ENCODE measurements at places on chromosomes 16 and 17.

GRCh38 chr16:24800586-24800985, 45.2 kb upstream of the SLC5A11 start:
- DNase-seq: no peak

- DNase-seq: no peak
Observed at GRCh38 chr16:57282510-57283213, 1.8 kb downstream of the PLLP start.

DNA sequence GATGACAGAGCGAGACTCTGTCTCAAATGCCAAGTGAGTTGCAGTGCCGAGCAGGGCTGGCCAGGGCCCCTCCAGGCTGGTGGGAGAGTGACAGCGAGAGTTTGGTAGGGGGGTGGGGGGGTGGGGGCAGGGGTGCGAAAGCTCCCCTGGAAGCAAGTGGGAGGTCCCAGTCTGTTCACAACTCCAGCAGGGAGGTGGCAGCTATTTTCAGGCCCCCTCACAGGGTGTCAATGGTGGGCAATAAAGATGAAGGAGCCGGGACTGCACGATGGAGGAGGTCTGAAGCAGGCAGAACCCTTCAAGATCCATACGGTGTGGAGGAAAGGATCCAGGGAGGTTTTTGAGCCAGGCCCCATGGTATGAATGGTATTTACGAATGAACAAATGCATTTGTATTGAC, 83.7 kb downstream of the PGS1 start:
- no peak for DNase-seq

DNA sequence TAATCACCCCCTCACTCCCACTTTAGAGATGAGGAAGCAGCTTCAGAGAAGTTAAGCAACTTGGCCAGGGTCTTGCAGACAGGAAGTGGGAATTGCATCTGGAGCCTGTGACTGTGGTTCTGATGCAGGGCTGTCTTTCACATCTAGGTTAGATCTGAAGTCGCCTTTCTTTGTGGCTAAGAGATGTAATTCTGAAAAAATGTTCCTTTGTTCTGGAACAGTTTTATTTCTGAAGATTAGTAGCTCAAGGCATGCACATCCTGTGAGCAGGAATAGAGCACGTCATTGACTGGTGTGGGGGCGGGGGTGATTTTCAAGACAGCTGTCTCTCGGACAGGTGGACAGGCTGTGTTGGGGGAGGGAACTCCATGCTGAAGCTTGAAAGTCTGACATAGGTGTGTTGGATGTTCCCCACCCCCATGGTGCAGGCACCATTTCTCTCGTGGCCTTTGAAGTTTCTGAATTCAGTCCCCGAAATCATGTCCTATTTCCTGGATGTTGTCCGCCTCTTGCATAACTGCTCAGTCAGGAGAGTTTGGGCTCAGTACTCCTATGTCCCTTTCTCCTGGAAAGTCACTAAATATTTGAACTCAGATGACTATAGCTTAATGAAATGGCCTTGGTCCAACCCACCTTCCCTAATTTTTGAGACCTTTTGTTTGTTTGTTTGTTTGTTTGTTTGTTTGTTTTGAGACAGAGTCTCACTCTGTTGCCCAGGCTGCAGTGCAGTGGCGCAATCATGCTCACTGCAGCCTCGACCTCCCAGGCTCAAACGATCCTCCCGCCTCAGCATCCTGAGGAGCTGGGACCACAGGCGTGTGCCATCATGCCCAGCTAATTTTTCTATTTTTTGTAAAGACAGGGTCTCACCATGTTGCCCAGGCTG, 21.0 kb upstream of the HERPUD1 start:
- DNase-seq: no peak

GRCh38 chr17:27218041-27218440, 75.9 kb upstream of the WSB1 start:
- no peak for DNase-seq

GRCh38 chr16:84358601-84359295, 9.6 kb upstream of the ATP2C2 start:
- DNase-seq: no peak

DNA sequence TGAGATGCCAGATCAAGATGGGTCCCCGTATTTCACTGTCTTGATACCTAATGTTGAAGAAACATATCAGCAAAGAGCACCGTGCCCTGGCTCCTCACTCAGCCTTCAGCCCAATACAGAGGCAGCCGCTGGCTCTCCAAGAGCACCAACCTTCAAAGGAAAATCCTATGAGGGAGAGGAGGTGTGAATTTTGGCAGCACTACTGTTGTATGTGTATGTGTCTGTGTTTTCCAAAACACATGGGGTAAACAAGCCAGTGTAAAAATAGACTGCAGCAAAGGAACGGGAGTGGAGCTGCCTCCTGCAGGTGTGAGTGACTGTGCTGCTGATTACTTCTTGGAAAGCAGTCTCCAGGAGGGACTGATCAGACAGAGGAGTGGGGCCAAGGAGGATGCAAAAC, 194.0 kb upstream of the CDH5 start:
- no peak for DNase-seq

DNA sequence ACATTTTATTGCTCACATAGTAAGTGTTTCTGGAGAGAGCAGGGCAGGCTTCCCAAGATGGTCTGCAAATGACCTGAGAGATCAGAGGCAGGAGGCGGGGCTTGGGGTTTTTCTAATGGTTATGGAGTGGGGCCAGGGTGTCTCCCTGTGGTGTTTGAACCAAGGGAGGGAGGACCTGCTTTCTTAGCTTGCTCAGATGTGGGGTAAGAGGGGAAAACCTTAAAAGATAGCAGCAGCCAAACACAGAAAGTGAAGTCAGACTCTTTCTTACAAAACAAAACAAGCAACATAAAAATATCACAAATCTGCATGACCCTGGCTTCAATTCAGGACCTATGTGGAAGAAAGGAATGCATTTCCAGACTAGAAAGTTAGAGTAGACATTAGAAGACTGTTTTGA, 22.9 kb upstream of the DNAJA2 start:
- no peak for DNase-seq

DNA sequence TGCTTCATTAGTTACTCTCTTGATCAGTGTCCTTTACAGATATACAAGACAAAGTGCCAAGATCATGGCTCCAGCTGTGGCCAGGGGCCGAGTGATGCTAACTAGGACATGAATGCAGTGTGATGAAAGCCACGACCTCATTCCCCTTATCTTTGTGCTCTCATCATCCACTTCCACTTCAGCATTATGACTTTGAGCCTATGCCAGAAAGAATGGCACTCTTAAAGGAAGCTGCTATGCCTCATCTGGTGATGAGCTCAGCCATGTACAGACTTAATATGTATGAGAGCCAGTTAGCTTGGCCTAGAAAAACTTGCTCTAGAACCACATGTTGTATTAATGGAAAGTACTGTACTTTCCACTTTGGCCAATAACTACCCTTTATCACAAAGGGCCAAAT, 179.1 kb downstream of the TOX3 start:
- DNase-seq: no peak

DNA sequence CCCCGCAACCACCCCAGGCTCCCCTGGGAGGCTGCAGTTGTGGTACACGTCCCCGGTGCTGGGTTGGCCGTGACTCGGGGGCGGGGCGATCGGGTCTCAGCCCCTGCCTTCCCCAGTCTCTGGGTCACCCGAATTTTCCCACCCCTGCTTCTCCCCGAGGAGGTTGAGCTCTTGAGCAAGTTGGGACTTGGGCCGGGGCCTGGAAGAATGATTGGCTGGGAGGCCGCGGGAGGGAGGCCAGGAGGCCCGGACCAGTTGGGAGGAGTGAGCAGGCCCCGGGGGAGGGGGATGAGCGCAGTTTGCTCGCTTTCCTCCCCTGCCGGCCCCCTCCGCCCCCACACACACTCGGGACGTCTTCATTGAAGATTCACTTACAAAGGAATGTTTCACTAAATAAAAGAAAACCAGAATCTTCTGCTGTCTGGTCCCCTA, 4.5 kb upstream of the HEXIM1 start:
- DNase-seq: no peak

DNA sequence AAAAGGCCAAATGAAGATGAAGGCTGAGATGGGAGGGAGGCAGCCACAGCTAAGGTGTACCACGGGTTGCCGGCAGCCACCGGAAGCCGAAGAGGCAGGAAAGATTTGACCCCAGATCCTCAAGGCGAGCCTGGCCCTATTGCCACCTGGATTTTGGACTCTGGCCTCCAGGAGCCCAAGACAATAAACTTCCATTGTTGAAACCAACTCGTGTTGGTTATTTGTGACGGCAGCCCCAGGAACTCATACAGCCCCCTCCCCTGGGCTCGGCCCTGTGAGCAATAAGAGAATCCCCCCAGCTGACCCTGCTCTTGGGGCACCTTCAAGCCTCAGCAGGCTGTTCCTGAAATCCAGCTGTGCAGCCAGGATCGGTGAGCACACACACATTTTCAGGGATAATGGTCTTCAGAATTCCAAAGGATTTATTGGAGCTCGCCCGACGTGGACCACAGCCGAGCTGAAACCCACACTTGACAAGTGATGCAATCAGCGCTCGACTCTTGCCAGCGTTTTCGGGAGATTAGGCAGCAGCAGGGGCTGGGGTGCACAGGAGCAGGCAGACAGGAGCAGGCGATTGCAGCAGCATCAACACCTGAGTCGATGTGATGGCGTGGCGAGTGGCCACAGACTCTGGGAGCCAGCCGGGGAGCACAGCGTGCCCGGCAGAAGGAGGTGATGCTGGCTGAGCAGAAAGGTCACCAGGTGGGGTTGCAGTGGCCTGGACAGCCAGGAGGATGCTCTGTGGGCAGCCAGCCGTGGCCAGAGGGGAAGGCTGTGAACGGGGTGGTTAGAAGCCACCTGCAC, 22.4 kb upstream of the CBX4 start:
- DNase-seq: no peak

DNA sequence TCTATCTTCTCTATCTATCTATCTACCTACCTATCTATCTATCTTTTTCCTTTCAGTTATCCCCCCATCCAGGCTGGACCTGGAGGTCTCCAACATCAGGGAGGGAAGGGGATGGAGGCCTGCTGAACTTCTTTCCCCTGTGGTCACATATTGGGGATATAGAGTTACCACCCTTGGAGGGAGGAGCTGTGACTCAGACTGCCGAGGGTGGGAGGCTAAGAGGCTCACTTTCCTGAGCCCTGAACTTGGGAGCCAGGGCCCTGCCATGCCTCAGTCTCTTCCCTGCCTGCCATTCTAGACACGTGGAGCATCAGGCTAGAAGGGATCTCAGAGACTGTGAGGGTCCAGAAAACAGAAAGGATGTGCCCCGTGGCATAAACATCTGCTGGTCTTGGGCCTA, 8.4 kb downstream of the LRRC3C start:
- no peak for DNase-seq

DNA sequence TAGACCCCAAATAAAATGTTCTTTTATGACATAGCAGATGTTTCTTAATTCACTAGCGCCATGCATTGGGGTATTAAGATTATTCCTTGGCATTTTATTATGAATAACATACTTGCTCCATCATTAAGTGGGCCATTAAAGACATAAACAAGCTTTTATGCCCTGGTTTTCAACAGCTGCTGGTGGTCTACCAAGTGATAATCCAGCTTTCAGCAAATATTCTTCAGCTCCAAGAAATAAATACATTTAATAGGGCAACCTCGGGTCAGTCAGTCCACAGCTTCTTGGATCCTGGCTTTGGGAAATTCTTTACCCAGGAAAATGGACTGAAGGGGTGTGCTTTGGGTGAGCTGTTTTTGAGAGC, 217.3 kb upstream of the IRX3 start:
- DNase-seq: no peak

- no peak for DNase-seq
Observed at GRCh38 chr17:49595328-49595727, 19.7 kb downstream of the NXPH3 start.

DNA sequence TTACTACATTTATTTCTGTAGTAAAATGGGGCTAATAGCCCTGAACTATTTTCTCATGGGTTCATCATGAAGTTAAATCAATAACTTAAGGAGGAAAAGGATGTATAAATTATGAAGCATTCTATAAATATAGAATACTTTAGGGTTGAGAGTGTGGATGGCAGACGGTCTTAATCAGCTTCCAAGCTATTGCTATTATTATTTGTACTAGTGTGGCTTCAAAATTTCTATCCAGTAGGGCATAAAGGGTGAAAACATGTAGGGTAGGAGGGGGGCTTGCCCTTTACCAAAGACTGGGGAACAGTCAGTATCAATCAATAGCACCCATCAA, 26.4 kb upstream of the DHX8 start:
- DNase-seq: no peak

DNA sequence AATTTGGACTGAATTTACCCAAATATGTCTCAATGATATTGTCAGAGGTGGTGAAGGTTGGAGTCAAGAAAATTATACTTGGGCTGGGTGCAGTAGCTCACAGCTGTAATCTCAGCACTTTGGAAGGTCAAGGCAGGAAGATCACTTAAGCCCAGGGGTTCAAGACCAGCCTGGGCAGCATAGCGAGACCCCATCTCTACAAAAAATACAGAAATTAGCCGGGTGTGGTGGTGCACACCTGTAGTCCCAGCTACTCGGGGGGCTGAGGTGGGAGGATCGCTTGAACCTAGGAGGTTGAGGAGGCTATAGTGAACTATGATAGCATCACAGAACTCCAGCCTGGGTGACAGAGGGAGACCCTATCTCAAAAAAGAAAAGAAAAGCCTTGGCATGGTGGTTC, 40.9 kb downstream of the LAT start:
- DNase-seq: no peak

- DNase-seq: no peak
Observed at GRCh38 chr17:32912218-32912897, 15.6 kb upstream of the TMEM98 start.

GRCh38 chr17:14471052-14471451, 170.2 kb downstream of the HS3ST3B1 start:
- no peak for DNase-seq

DNA sequence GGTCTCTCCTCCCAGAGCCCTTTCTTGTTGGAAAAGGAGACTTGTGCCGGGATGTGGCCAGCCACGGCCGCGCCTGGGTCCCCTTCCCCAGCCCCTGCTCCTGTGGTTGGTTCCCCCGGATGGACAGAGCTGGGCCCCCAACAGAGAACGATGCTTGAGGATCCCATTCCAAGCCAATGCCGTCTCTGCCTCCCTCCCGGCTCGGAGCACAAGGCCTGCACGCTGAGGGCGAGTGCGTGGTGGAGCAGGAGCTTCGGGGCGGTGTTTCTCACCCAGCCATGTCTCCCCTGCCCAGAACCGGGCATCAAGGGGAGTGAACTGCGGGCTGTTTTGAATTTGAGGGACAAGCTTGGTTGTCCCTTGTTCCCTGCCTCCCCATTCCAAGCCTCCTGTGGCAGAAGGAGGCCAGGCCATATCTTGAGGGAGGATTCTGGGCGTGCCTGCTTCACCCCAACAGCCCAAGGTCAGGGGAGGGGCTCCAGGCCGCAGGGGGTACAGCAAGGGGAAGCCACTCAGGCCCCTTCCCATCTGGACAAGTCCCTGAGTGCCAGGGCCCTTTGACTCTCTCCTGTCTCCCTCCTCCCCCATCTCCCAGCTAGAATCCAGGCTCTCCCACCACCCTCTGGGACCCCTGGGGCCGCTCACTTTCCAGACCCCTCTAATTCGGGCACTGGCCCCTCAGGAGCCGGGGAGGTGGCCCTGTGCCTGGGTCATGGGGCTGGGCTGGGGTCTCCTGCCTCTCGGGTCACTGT, 43.6 kb downstream of the SOCS3 start:
- DNase-seq: no peak

Measured in CD4-positive, alpha-beta T cell treated with Interleukin-2 at 100 ng/mL for 4 hours (primary cell).